ENCODE measurements at places on chromosomes 6 and 20.

- no peak for DNase-seq
These were observed 23.8 kb downstream of the TMEM74B start for GRCh38 chr20:1160991-1161390.

GRCh38 chr20:48107560-48107959 lies 322.3 kb upstream of the SULF2 start:
- no peak for DNase-seq

DNA sequence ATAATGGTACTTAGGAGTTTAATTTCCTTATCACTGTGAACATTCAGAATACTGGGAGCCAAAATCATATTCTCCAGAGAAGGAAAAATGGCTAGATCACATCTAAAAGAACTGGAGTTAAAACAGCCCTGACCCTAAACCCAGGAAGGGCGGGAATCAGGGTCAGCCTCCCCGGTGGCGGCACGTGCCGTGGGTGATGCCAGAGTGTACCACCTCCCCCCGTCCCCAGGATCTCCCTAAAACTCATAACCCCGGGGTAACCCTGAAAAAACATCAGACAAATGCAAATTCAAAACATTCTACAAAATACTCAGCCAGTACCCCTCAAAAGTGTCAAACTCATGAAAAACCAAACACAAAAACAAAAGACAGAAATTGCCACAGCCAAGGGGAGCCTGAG lies 148.3 kb downstream of the DLL1 start:
- no peak for DNase-seq

- no peak for DNase-seq
These were observed 66.5 kb upstream of the RNF146 start for GRCh38 chr6:127200114-127200513.

DNA sequence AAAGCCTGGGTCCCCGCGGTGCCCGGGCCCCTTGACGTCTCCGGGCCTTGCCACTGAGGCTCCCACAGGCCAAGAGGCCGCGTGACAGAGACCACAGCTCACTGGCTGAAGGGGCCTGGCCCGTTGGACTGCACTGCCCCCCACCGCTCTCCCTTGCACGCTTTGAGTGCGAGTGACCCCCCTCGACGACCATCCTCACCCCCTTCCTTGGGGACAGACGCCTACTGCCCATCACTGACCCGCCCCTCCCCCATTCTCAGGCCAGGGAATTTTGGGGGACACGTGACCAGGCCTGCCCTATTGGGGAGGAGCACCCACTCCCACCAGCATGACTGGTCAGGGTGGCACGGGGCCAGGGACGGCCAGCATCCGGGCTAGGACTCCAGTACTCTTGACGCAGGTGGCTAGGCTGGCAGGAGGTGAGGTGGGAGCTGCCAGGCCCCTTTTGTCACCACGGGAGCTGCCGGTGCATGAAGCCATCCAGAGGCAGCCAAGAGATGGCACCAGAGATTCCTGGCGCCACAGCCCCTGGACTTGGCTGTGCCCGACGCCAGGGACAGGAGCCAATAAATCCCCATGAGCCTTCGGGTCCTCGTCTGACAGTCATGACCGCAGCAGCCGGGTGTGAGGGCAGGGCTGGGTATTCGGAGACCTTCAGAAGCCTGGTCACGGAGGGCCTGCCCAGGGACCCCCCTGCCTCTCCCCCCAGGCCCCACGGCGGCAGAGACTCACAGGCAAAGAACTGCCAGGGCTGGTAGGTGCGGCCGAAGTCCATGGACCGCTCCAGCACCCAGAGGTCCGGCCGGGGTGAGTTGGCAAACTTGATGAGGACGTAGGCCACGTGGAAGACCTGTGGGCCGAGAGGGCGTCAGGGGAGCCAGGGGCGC lies 14.5 kb downstream of the LAMA5 start:
- DNase-seq = no peak

DNA sequence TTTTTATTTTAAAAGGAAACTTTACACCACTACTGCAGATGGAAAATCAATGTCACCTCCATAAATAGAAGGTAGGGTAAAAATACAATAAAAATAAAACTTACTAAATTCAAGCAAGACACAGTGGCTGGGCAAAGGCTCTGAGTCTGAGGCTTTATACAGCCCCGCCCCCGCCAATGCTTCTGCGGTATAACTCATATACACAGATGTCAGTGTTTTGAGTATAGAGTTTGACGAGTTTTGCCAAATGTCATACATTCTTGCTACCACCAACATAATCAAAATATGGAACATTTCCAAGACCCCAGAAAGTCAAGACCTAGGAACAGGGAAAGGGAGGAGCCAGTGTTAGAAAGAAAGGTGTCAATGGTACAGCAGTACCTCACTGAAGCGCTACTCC lies 12.8 kb downstream of the NFATC2 start:
- DNase-seq = no peak

DNA sequence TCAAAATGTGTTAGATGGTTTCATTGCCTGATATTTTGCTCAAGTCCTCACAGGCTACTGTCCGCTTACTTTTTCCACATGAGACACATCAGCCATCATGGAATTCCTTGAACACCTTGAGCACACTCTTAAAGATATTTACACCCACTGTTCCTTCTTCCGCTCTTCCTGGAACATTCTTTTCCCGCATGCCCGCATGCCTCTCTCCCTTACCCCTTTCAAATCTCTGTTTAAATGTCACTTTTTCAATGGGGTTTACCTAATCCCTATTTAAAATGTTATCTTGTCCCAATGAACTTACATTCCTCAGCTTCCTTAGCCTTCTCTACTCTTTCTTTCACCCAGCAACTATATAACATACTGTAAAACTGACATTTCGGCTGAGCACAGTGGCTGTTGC lies 503.3 kb upstream of the PTCHD4 start:
- no peak for DNase-seq

DNA sequence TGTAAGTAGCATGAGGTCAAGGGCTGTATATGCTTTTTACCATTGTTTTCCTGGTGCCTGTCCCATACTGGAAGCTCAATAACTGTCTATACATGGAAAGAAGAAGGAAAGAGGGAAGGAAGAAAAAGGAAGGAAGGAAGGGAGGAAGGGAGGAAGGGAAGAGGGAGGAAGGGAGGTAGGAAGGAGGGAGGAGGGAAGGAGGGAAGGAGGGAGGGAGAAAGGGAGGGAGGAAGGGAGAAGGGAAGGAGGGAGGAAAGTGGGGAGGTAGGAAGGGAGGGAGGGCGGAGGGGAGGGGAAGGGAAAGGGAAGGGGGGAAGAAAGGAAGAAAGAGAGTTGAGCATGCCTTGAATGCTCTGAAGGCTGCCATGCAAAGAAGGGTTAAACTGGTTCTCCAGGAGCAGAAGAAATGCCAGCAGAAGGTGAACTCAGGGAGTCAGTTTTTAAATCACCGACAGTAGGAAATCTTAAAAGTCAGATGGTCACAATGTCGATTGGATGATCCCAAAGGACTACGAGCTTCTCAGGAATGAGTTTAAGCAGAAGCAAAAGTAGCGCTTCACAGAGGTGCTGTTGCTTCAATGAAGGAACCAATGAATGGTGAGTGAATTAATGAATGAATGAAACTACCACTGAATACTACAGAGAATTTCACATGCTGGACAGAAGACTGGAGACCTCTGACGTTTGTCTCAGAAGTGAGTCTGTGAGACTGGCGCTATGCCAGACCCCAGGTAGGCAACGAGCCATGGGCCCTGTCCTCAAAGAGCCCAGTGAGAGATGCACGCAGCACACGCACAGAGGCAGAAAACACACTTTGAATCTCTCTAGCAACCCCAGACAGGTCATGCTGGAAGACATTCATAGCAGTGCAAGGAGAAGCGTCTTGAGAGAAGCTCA lies 117.6 kb downstream of the MRPL14 start:
- no peak for DNase-seq
